ENCODE measurements at places on chromosomes 13 and 19. TPM values are rescaled to one million over a fixed set of nuclear protein-coding genes. Genes with fewer than 3 reads are reported as not detected.

Gene GAMT
- total RNA-seq: 61.4 TPM

DNA sequence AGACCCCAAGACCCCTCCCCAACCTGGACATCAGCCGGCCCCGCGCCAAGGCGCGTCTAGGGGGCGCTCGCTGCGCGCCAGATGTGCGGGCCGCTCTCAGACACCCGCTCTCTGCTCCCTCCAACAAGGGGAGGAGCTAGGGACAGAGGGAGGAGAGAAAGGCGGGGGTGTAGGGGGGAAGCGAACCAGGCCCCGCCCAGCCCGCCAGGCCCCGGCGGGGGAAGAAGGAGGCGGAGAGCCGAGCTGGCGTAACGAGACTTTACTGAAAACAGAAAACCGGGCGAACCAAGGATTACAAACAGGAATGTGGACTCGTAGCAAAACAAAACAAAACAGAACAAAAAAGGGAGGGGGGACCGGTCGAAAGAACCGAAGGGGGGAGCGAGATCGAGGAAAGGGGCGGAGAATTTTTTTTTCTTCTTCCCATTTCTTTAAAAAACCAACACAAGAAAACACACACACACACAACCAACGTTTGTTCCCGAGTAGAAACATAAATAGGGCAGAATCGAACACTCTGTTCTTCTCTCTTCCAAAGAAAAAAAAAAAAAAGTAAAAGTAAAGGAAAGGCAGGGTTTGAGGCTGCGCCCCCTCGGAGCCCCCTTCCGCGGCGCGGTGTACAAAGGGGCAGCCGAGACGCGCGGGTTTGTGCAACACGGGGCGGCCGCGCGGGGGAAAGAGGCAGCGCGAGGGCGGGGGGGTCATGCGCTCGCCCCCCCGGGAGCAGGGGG is 1.7 kb downstream of the JUND start:
- peak; percentile 86 for DNase-seq
- peaks cover 42% of the 10 kb centered on the region for H3K4me1 ChIP-seq
- H3K27ac ChIP-seq: peak overlapping the region; percentile 99
- H3K36me3 ChIP-seq: peaks cover 24% of the 10 kb centered on the region
- peak overlapping the region; percentile 94 for H3K4me3 ChIP-seq
- peaks cover 50% of the 10 kb centered on the region for H3K27me3 ChIP-seq

Gene ADGRE3
- total RNA-seq: not detected

- 0 out of 2 replicates have a peak, but pooled peaks cover 4% of the 10 kb centered on the region for H3K36me3 ChIP-seq
- H3K27me3 ChIP-seq: no peaks in the 10 kb centered on the region
Measured at GRCh38 chr13:39394796-39395678, 208.0 kb downstream of the LHFPL6 start.

DNA sequence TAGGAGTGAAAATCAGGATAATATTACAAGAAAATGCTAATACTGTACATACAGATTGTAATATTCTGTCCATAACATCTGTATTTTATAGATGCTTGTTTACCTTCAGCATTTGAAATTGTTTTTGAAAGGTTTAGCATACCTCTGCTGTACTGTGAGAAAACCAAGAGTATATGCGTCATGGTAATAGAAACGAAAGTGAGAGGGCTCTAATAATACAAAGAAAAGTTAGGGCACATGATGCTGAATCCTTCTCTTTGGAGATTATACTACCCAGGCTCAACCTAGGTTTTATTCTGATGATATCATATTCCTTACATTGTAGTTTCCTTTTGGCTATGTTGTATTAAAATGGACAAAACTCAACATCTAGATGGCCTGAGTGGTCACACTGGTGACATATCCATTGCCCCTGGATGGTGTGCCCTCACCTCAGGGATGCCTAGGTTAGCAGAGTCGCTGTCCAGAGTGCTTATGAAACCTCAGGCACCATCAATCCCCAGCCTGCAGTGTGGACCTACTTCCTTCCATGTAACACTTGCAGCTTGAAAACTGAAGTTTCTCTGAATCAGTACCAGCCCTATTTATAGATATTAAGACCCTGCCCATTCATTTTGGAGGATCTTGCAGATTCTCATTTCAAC is 253.7 kb downstream of the KCTD12 start:
- no peak overlapping the region for H3K27ac ChIP-seq
- no peak for DNase-seq
- no peaks in the 10 kb centered on the region for H3K4me1 ChIP-seq
- no peaks in the 10 kb centered on the region for H3K36me3 ChIP-seq
- H3K27me3 ChIP-seq: peaks cover 4% of the 10 kb centered on the region

DNA sequence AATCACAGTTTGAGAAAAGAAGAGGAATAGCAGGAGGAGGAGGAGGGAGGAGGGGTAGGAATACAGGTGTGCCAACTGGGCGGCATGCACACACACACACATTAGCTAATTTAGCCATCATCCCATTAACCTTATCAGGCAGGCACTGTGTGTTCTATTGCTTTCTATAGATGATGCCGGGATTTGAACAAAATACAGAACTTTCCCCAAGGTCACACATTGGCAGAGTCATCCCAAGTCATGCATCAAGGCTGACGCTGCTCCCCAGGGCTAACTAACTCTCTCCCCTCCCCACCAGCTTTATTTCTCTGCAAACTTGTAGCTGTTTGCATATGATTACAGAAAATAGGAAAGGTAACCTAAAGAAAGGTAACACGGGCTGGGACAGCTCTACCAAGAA is 83.0 kb downstream of the NUFIP1 start:
- DNase-seq: no peak
- H3K4me1 ChIP-seq: peaks cover 46% of the 10 kb centered on the region
- H3K4me3 ChIP-seq: no peak overlapping the region
- H3K36me3 ChIP-seq: peaks cover 7% of the 10 kb centered on the region

DNA sequence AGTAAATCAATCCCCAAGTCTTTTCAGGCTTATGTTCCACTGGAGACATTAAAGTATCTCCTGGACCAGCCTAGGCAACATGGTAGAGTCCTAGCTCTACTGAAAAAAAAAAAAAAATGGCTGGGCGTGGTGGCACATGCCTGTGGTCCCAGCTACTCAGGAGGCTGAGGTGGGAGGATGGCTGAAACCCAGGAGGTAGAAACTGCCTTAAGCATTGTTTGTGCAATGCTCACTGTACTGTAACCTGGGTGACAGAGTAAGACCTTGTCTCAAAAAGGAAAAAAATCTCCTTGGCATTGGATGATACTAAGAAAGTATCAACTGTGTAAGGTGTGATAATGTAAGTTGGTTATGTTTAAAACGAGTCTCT is 8.8 kb downstream of the KLK8 start:
- H3K27ac ChIP-seq: no peak overlapping the region
- 0 out of 2 replicates have a peak, but pooled peaks cover 4% of the 10 kb centered on the region for H3K36me3 ChIP-seq
- no peak for DNase-seq
- no peak overlapping the region for H3K4me3 ChIP-seq
- H3K27me3 ChIP-seq: no peaks in the 10 kb centered on the region
- no peaks in the 10 kb centered on the region for H3K4me1 ChIP-seq

DNA sequence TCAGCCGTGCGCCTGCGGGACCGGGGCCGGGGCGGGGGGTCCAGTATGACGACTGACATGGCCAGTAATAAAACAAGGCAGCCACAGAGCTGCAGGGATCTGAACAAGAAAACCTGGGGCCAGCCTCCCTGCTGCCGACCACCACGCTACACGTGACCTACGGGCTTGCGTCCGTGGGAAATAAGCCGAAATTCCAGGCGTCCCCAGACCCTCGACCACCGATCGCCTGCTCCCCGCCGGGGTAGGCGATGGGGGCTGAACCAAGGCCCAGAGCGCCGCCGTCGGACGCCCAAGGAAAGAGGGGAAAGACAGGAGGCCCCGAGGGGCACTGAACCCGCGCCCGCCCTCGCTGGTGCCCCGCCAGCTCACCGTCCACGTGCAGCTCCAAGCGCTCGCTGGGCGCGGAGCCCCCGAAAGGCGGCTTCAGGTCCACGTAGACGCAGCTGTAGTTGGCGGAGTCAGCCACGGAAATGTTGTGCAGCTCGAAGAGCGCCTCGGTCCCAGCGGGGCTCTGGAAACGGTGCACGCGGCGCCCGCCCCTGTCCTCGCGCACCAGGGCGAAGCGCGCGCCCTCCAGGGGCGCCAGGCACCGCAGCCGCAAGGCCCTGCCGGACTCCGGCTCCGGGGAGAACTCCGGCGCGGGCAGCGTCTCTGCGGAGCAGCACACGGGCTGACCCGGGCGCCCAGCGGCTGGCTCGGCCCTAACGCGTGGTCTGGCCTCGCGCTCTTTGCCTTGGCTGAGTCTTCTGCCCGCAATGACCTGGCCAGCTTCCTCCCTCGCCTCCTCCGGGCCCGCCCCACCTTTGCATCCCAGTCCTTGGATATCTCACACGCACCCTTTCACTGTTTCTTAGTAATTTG is 3.1 kb downstream of the A1BG start:
- no peak overlapping the region for H3K4me3 ChIP-seq
- no peak overlapping the region for H3K27ac ChIP-seq

DNA sequence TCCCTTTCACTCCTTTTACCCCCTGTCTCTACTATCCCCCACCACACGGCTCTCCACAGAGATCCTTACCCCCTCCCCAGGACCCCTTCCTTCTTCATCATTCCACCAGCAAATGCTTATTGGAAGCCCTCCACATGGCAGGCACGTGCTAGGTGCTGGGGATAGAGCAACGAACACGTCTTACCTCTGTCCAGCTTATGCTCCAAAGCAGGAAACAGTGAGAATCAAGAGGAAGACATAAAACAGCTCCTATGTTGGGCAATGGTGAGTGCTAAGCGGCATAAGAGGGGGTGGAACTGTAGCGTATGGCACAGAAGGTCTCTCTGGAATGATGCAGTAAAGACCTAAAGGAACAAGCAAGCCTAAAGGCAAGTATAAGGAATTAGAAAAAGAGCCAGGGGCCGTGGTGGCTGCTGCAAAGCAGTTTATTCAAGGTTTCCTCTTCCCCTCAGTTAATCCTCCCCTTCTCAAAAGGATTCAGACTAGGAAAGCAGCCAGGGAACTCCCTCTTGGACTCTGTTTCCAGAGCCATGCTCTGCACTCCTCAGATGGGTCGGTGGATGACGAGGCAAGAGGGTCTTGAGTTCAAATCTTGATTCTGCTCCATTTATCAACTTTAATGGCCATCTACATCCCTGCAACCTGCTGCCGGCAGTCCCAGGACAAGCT is 289.4 kb downstream of the FOXO1 start:
- H3K27ac ChIP-seq: no peak overlapping the region
- peaks cover 5% of the 10 kb centered on the region for H3K4me1 ChIP-seq
- no peaks in the 10 kb centered on the region for H3K36me3 ChIP-seq
- no peak for DNase-seq
- H3K4me3 ChIP-seq: no peak overlapping the region

GRCh38 chr19:4555657-4556561 is 3.6 kb downstream of the SEMA6B start:
- no peak overlapping the region for H3K4me3 ChIP-seq
- no peak for DNase-seq
- H3K27ac ChIP-seq: no peak overlapping the region
- H3K27me3 ChIP-seq: no peaks in the 10 kb centered on the region
